Keratinocyte (primary cell): ENCODE measurements at places on chromosomes 5 and 9.
A peak's percentile ranks its signal among the peaks of the same experiment; 100 is the strongest.

DNA sequence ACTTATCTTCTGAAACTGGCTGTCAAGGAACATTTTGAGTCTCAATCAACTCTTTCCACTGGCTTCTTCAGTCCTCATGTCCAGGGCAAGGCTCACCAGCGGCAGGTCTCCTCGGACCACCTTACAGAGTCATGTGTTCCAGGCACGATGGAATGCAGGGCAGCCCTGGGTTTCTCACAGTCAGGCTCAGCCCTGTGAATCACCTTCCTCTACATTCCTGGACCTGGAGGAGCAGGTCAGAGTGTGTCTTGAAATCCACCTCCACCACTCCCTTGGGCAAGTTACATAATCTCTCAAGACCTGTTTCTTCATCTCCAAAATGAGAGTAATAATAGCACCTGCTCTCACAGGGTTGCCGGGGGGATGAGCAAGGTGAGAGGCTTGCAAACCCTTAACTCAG, 16.0 kb downstream of the ENC1 start:
- peak overlapping the region; percentile 43 for H3K27ac ChIP-seq
- H3K36me3 ChIP-seq: peaks cover 3% of the 10 kb centered on the region
- H3K4me1 ChIP-seq: peaks cover 42% of the 10 kb centered on the region
- peak; percentile 98 for DNase-seq
- H3K27me3 ChIP-seq: no peaks in the 10 kb centered on the region

GRCh38 chr5:60541980-60542379, 158.0 kb downstream of the DEPDC1B start:
- H3K4me1 ChIP-seq: no peaks in the 10 kb centered on the region
- H3K27ac ChIP-seq: no peak overlapping the region
- no peak overlapping the region for H3K4me3 ChIP-seq
- H3K27me3 ChIP-seq: no peaks in the 10 kb centered on the region
- no peaks in the 10 kb centered on the region for H3K36me3 ChIP-seq

DNA sequence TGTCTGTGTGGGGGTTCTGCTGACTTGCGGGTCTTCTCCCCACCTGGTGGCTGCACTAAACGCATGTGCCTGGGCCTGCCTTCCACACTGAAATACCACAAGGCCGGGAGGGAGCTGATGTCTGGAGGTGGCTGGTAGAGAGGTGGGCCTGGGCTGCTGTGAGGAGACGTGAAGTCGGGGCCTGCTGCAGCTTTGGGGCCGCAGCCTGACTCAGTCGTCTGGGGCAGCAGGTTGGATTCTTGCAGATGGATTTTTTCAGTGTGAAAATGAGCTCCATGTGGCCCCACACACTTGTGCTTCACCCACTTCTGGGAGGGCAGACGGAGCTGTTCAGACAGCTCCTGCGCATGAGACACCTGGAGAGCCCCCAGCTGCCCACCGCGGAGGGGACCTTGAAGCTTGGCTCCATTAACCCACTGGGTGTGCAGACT, 29.3 kb downstream of the COL5A1 start:
- no peaks in the 10 kb centered on the region for H3K27me3 ChIP-seq
- H3K4me1 ChIP-seq: peaks cover 28% of the 10 kb centered on the region
- H3K36me3 ChIP-seq: no peaks in the 10 kb centered on the region

DNA sequence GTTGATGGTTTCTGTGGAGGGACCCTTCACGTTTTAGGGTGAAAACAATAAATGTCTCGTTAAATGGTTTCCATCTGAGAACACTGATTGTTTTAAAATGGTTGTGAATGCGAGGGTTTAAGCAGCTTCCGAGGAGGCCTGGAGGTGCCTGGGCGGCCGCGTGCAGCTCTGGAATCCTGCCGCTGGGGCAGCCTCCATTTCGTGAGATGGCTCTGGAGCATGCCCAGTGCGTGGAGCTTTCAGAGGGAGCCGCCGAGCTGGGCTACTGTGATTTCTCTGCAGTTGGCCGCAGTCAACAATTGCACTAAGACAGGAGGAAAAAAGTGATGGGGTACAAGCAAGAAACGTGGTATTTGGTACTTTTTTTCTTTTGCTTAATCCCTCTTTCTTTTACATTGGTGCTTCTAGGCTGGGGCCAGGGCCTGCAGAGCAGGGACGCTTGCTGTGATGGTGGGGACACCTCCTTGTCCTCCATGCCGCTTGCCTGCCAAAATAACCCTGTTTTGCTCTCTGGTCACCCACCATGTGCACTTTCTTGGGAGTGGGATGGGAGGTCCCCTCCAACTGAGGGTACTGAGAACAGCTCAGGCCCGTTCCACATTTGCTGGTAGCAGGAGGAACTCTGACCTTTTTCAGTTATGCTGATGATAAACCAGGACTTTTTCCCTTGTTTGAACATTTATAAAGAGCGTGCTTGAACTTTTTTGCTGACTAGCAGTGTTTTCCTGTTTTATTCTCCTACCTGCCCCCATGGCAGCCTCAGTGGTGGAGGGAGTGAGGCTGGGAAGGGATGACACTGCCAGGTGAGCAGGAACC, 47.1 kb downstream of the EHMT1 start:
- no peak for DNase-seq
- peaks cover 4% of the 10 kb centered on the region for H3K36me3 ChIP-seq
- H3K27me3 ChIP-seq: no peaks in the 10 kb centered on the region

DNA sequence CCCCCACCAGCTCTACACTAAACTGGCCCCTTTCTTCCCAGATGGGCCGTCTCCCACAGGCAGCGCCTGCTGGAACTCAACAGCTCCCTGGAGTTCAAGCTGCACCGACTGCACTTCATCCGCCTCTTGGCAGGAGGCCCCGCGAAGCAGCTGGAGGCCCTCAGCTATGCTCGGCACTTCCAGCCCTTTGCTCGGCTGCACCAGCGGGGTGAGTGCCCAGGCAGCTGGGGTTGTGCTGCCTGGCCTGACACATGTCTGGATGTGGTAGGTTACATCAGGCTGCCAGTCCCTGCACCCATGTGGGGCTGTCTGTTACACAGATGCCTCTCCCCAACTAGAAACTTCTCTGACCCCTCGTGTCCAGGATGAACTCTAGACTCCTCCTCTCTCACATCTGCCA, 9.8 kb downstream of the NHP2 start:
- no peaks in the 10 kb centered on the region for H3K27me3 ChIP-seq
- peaks cover 31% of the 10 kb centered on the region for H3K36me3 ChIP-seq
- peaks cover 15% of the 10 kb centered on the region for H3K4me1 ChIP-seq
- DNase-seq: no peak

DNA sequence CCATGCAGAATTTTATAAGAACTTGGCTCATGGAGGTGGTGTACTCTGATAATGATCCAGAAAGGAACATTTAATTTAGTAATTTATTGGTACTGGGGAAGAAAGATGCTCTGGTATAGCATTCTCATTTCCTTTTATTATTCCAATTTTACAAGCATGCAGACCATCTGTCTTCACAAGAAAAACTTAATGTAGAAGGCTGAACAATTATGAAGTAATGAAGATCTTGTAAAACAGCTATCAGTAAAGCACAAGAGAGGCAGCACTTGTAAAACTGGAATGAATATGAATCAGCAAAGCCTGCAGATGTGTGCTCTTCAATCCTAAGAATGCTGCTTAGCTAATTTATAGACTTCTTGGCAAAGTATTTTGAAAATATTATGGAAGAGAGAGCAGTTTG, 300.0 kb downstream of the YTHDC2 start:
- DNase-seq: no peak
- H3K27me3 ChIP-seq: no peaks in the 10 kb centered on the region
- no peak overlapping the region for H3K27ac ChIP-seq
- H3K4me1 ChIP-seq: no peaks in the 10 kb centered on the region

- no peaks in the 10 kb centered on the region for H3K27me3 ChIP-seq
- H3K4me1 ChIP-seq: no peaks in the 10 kb centered on the region
- no peak overlapping the region for H3K27ac ChIP-seq
- no peak overlapping the region for H3K4me3 ChIP-seq
These were observed 24.9 kb downstream of the NIM1K start for GRCh38 chr5:43216941-43217340.

- DNase-seq: no peak
- H3K27ac ChIP-seq: no peak overlapping the region
These were observed 20.5 kb downstream of the THBS4 start for GRCh38 chr5:80055491-80056170.

DNA sequence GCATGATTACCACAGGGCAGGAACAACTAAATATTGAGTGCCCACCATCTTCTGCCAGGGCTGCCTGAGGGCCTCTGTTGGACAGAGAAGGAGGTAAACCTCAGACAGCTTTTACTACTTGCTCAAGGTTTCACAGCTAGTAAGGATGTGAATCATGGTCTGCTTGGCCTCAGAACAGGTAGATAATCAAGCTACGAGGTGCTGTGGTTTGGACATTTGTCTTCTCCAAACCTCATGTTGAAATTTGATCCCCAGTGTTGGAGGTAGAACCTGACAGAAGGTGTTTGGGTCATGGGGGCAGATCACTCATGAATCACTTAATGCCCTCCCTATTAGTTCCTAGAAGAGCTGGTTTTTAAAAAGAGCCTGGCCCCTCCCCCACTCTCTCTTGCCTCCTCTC, 541.2 kb upstream of the TRPC7 start:
- H3K27ac ChIP-seq: no peak overlapping the region
- no peaks in the 10 kb centered on the region for H3K27me3 ChIP-seq
- H3K36me3 ChIP-seq: no peaks in the 10 kb centered on the region
- no peak overlapping the region for H3K4me3 ChIP-seq
- no peak for DNase-seq

DNA sequence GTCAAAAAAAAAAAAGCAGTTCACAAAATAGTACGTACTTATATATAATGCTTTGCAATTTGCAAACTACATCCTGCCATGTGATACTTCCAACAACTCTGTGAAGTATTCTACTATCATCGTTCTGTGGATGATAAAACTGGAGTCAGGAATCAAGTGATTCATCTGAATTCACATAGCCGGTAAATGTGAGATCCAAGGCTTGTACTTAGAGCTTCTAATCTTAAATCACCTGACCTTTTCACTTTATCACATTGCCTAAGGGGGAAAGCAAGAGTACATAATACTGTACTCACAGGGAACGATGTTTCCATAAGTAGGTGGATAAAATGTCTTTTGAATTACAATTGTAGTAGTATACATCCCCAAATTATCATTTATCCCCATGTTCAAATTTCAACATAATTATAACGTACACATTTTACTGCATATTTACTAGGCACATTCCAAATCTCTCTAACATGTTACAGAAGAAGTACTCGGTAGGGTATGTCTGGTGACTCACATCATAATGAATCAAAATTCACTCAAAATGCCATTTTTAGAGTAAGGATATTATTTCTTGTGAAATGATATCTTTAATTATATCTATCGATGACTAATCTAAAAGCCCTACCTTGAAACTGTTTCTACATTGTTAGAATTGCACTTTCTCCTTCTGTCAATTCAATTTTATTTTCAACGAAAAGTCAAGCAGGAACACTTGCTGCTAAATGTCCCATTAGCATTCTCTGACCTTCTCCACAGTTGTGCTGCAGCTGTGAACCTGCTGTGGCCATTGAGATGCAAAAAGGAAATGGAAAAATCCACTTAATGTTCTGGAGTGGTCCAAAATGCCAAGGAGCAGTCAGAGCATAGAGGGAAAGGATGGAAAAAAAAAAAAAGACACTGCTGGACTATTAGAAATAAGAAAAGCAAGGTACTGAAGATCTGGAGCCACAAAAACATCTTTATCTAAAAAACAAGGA, 78.9 kb downstream of the OR2K2 start:
- H3K27me3 ChIP-seq: no peaks in the 10 kb centered on the region
- no peak overlapping the region for H3K27ac ChIP-seq
- no peak for DNase-seq
- H3K4me1 ChIP-seq: no peaks in the 10 kb centered on the region
- H3K36me3 ChIP-seq: no peaks in the 10 kb centered on the region
- no peak overlapping the region for H3K4me3 ChIP-seq

DNA sequence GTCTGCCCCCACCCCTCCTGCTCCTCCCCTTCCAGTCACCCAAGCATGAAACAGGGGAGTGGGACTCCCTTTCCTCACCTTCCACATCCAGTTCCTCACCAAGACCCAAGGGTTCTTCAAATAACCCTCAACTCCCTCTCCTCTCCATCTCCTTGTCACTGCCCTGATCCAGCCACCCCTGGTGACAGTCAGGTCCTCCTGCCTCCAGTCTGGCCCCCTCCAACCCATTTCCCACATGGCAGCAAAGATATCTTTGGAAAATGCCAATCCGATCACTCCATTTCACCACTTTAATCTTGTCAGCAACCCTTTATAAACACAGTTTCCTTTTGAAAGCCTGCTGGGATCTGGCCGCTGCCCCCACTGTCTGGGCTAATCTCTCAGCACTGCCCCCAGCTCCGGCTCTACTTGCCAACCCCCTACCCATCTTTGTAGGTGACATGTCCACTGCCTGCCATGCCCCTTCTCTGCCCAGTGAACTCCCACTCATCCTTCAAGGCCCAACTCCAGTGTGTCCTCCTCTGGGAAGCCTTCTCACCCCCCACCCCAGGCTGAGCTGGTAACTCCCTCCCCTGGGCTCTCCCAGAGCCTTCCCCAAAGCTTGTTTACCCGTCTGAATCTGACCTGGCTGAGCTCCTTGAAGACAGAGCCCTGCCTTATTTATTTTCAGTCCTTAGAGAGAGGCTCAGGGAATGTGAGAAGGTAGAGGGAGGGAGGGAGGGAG, 781 bp upstream of the MYOZ3 start:
- DNase-seq: no peak
- no peaks in the 10 kb centered on the region for H3K27me3 ChIP-seq
- H3K36me3 ChIP-seq: no peaks in the 10 kb centered on the region
- peaks cover 13% of the 10 kb centered on the region for H3K4me1 ChIP-seq
- H3K4me3 ChIP-seq: no peak overlapping the region

DNA sequence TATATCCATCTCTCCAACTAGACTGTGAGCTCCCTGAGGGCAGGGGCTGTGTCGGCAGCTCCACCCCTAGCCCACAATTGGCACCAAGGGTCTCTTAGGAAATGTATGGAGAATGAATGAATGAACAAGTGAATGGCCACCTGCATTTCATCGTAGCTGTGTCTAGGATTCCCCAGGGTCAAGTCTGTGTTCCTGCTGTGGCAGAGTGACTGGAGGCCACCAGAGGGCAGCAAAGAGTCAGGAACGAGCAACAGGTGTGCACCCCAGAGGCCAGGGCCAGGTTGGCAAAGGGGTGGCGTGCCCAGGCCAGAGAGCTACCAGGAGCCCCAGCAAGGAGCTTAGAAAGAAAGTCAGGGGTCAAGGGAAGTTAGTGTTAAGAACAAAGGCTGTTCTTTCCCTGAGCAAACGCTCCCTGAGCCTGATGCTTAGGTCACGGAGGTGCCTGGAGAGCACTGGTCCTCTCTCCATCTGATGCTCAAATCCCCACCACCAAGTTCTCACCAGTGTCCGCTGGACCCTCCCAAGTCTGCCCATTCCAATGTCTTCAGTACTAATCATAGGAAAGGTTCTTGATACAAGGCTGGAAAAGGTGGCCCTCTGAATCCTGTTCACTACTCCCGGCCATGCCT, 160.7 kb downstream of the PAX5 start:
- no peaks in the 10 kb centered on the region for H3K36me3 ChIP-seq
- DNase-seq: peak; percentile 36
- H3K27ac ChIP-seq: no peak overlapping the region

- H3K27ac ChIP-seq: no peak overlapping the region
- H3K27me3 ChIP-seq: no peaks in the 10 kb centered on the region
- no peaks in the 10 kb centered on the region for H3K36me3 ChIP-seq
- DNase-seq: no peak
- no peak overlapping the region for H3K4me3 ChIP-seq
- H3K4me1 ChIP-seq: no peaks in the 10 kb centered on the region
These were observed 67.0 kb downstream of the SGCD start for GRCh38 chr5:156393980-156394379.
